ENCODE measurements at places on chromosomes 6 and 20. TPM values are rescaled to one million over a fixed set of nuclear protein-coding genes. Genes with fewer than 3 reads are reported as not detected.

The ECT2L gene
- 0.07 TPM for total RNA-seq

The TINAG gene
- not detected for total RNA-seq

GRCh38 chr6:44049163-44049988 lies 77.9 kb downstream of the MRPL14 start:
- no peak overlapping the region for H3K27ac ChIP-seq
- no peak for DNase-seq
- no peaks in the 10 kb centered on the region for H3K27me3 ChIP-seq

- H3K27me3 ChIP-seq = no peaks in the 10 kb centered on the region
- no peak for DNase-seq
- no peaks in the 10 kb centered on the region for H3K36me3 ChIP-seq
- no peak overlapping the region for H3K4me3 ChIP-seq
- no peak overlapping the region for H3K27ac ChIP-seq
These were observed 56.9 kb upstream of the TIAM2 start for GRCh38 chr6:154938221-154938580.

GRCh38 chr6:103277936-103278335 lies 1581.8 kb downstream of the HACE1 start:
- no peak overlapping the region for H3K27ac ChIP-seq
- peaks cover 2% of the 10 kb centered on the region for H3K4me1 ChIP-seq
- H3K4me3 ChIP-seq = no peak overlapping the region
- DNase-seq = no peak
- H3K36me3 ChIP-seq = no peaks in the 10 kb centered on the region

- no peak for DNase-seq
- no peak overlapping the region for H3K4me3 ChIP-seq
- no peaks in the 10 kb centered on the region for H3K36me3 ChIP-seq
- H3K4me1 ChIP-seq = no peaks in the 10 kb centered on the region
These were observed 169.1 kb downstream of the MAFB start for GRCh38 chr20:40519918-40520317.

DNA sequence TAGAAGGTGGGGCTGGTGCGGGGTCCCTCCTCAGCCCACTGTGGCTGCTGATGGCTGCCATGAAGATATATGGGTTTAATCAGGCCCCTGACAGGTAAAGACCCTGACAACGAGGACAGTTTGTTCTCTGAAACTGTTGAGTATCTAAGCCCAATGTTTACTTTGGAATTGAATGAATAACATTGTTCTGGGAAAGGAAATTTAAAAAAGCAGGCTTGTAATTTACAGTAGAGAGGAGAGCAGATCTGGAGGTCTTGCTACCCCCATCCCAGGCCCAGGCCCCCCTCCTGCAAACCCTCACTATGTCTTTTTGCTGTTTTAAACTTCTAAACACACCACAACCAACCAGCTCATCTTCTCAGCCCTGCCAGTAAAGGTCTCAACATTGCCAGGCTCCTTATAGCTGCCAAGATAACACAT lies 171.3 kb downstream of the CDC5L start:
- no peaks in the 10 kb centered on the region for H3K36me3 ChIP-seq
- DNase-seq = no peak
- no peak overlapping the region for H3K27ac ChIP-seq
- peaks cover 52% of the 10 kb centered on the region for H3K27me3 ChIP-seq

Data from type B pancreatic cell (in vitro differentiated cells).